8988T (cell line): ENCODE measurements at places on chromosomes 1 and 21.

- no peak for DNase-seq
Measured at GRCh38 chr1:176379626-176380339, 83.2 kb upstream of the PAPPA2 start.

DNA sequence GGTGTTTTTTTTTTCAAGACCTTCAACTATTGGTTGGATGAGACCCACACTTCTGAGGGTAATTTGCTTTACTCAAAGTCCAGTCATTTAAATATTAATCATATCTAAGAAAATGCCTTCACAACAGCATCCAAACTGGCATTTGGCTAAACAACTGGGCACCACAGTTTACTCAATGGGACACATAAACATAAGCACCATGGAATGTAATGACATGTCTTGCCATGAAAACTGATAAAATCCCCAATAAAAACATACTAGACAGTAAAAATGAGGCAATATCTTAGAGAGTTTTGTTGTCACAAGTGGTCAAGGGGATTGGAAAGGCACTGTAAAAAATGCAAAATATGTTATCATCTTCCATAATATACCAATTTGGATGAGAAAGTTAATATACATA is 838.8 kb upstream of the ADAMTS5 start:
- DNase-seq = no peak

DNA sequence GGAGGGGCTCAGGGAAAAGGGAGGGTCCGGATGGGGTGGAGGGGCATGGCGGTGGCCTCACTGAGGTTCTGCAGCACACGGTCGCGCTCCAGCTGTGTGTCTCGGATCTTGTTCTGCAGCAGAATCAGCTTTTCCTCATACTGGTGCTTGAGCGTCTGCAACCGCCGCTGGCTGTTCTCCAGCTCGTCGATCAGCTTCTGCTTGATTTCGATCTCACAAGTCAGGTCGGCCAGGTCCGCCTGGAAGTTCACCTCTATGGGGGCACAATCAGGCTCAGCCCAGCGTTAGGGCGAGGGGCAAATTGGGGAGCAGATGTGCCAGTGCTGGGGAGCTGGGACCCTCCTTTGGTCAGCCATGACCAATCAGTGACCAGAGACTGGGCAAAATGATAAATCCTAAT is 25.2 kb downstream of the KIF21B start:
- DNase-seq = no peak

DNA sequence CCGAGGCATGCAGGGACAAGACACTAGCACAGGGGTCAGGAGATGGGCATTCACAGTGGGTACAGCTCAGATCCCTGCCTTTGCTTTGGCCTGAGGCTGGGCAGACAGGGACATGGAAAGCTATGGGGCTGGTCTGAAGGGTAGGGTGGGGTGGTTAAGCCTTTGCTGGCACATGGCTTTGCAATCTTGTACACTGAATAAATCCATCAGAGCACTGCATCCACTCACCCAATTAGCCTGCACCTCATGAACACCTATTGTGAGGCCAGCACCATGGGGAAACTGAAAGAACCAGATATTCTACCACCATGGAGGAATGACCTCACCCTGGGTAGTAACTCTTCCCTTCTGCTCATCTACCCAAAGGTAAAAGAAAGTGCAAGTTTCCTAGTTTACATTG is 199.6 kb upstream of the LMO4 start:
- no peak for DNase-seq

GRCh38 chr1:55358581-55358980 is 143.4 kb upstream of the USP24 start:
- DNase-seq = no peak

DNA sequence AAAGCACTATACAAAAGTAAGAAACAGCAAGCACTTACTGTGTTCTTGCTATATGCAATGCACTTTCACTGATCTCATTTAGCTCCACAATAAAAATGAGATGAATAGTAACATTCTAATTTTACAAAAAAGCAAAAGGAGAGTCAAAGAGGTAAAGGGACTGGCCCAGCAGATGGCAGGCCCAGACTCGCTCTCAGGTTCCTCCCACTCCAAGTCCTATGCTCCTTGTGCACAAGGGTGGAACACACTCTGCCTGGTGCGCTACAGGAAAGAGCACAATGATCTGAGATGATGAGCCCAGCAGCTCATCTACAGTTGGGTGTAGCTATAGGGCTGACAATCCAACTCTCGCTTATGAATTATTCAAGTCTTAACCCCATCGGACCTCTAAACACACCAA is 94.1 kb upstream of the LYST start:
- DNase-seq = no peak

- DNase-seq = no peak
Measured at GRCh38 chr21:38847556-38847955, 41.8 kb downstream of the ETS2 start.

GRCh38 chr1:42740851-42741580 is 980 bp upstream of the CLDN19 start:
- no peak for DNase-seq
